ENCODE measurements at places on chromosomes 4 and X. TPM values are rescaled to one million over a fixed set of nuclear protein-coding genes. Genes with fewer than 3 reads are reported as not detected.

DNA sequence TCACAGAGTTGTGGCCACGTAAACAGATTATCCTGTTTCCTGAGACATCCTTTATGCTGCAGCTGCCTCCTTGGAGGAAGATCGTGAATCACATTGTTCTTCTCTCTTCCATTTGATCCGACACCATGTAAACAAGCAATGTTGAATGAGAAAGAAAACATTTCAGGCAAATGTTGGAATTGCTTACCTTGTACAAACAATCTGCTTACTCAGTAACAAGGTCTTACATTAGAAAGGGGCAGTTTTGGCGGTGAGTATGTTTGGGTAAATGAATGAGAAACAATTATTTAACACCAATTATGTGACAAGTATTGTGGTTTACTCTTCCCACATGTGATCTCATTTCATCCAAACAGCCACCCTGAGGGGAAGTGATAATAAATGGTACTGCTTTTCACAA lies 637.8 kb downstream of the RAB28 start:
- DNase-seq: no peak

HAND2 gene
- not detected for total RNA-seq

DNA sequence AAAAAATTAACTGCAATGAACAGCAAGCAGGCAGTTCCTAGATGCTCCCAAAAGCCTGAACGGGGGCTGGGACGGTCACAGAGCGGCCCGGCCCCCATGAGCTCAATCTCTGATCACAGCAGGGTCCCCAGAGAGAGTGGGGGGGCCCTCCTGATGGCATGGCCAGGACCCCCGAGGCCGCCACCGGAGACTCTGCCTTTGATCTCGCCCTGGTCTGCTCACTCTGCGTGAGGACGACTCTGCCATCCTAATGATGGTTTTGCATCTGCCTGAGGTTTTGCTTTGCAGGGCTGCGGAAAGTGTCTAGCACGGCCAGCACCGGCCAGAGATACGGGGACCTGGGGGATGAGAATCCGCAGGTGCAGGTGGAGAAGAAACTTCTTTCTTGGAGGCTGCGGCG lies 103.8 kb downstream of the SHOX start:
- DNase-seq: no peak

- no peak for DNase-seq
These were observed 409.5 kb upstream of the ADGRL3 start for GRCh38 chr4:60790608-60791007.

DNA sequence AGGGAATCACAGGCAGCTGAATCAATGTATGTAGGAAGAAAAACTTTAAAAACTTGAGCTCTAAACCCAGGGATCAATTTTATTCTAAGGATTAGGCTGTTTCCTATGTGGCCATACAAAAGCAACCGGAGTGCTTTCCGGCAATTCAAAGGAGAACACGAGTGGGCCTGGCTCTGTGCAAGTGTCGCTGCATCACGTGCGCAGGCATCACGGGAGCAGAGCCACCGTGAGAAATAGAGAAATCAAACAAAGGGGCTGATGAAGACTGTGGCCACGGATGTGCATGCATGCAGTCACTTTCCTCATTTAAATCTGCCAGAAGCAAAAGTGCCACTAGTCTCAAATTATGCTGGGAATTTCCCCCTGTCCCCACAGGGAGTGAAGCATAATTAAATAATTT lies 196.9 kb downstream of the NSUN7 start:
- no peak for DNase-seq

WDFY3 gene
- 20.4 TPM for total RNA-seq

GRCh38 chr4:152220201-152220666 lies 315.7 kb downstream of the FBXW7 start:
- no peak for DNase-seq

DNA sequence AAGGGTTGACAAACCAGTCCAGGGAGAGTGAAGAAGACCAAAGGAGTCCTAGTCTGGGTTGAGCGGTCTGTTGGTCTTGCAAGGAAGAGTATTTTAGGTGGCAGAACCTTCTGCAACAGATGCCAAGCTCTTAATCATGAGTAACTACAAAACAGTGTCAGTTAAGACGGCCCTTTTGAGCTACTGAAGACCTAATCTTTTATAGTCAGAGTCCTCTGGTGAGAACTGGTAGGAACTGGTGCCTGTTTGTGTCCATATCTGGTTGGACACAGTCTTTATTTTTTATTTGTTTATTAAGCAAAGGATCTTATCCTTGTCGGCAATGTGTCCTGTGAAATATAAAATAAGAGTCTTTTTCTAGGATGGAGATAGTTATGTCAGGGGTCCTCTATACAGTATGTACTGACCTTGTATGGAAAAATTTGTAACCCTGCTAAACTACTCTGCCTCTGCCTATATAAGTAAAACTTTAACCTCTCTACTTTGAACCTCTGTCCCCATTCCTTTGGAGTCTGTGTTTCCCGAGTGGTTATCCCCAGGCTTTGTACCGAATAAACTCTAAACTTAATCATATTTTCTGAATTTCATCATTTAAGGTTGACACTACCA lies 47.1 kb downstream of the FAM13A start:
- no peak for DNase-seq

- no peak for DNase-seq
These were observed 101.8 kb upstream of the C1QTNF7 start for GRCh38 chr4:15325987-15326386.

- peak; percentile 96 for DNase-seq
These were observed at the start of gene EOLA2 for GRCh38 chrX:149938427-149938880. EOLA2 (minus strand) TSS chrX:149938491; CDS start chrX:149933874, 4,617 bp downstream.

- DNase-seq: peak; percentile 72
These were observed 35.3 kb upstream of the GRPEL1 start for GRCh38 chr4:7103031-7103606.

EREG gene
- total RNA-seq: 33.8 TPM

- no peak for DNase-seq
These were observed 15.0 kb upstream of the MSMO1 start for GRCh38 chr4:165312506-165312905.

DNA sequence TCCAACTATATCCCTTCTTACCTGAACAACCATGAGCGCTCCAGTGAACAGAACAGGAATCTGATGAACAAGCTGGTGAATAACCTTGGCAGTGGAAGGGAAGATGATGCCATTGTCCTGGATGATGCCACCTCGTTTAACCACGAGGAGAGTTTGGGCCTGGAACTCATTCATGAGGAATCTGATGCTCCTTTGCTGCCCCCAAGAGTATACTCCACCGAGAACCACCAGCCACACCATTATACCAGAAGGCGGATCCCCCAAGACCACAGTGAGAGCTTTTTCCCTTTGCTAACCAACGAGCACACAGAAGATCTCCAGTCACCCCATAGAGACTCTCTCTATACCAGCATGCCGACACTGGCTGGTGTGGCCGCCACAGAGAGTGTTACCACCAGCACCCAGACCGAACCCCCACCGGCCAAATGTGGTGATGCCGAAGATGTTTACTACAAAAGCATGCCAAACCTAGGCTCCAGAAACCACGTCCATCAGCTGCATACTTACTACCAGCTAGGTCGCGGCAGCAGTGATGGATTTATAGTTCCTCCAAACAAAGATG lies 870.2 kb downstream of the ADGRL3 start:
- no peak for DNase-seq

DNA sequence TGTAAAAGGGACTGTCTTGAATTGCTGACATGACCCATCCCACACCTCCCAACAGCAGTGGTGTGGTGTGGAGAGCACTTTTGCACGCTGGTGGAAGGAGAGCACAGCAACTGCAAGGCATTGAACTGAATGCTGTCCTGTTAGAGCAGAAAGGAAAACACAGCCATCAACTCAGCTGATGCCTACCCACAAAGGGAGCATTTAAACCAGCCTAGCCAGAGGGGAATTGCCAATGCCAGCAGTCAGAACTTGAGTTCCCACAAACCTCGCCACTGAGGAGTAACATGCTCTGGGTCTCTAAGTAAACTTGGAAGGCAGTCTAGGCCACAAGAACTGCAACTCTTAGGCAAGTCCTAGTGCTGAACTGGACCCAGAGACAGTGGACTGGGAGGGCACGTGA lies 31.9 kb downstream of the MAGED4 start:
- no peak for DNase-seq

DNA sequence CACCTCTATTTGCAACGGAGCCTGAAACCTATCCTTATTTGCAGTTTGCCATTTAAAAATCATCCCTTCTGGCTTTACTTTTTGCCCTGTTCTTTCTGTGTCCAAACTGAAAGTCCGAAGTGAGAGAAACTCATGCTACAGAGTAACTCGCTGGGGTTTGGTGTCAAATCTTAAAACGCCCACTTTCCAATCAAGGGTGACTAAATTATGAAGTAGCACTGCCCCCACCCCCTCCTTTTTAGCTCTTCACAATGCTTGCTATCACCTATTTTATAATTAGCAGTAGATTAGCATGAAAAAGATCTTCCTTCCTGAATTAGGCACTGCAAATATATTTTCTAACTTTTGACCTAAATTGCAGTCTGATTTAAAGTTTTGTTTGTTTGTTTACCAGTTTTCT lies 52.5 kb downstream of the VGLL1 start:
- no peak for DNase-seq

GATA1 gene
- not detected for total RNA-seq

DNA sequence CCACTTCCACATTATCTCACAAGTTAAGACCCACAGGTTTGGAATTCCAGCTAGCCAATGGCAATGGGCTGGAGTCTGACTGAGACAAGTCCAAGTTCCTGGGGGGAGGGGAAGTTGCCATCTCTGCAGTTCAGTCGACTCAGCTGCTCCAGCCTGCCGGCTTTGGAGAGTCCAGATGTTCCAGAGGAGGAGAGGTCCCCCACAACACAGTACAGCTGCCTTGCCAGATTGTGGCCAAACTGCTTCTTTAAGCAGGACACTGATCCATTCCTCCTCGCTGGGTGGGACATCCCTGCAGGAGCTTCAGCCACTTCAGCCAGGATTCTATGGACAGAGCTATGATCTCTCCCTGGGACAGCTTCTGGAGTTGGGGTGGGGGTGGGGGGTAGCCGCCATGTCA lies 199.2 kb downstream of the EDA start:
- no peak for DNase-seq

NPY1R gene
- total RNA-seq: 16.6 TPM

DNA sequence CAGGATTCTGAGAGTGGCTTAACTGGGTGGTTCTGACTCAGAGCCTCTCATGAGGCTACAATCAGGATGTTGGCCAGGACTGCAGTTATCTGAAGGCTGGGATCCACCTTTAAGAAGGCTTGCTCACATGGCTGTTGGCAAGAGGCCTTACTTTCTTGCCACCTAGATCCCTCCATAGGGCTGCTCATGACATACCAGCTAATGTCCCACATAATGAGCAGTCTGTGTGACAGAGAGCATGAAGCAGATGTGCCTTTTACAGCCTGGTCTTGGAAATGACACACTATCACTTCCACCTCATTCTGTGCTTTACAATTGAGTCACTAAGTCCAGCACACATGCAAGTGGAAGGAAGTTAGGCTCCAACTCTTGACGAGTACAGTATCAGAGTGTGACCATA lies 4.3 kb upstream of the RBM3 start:
- no peak for DNase-seq

NUDT10 gene
- 6.6 TPM for total RNA-seq

DNA sequence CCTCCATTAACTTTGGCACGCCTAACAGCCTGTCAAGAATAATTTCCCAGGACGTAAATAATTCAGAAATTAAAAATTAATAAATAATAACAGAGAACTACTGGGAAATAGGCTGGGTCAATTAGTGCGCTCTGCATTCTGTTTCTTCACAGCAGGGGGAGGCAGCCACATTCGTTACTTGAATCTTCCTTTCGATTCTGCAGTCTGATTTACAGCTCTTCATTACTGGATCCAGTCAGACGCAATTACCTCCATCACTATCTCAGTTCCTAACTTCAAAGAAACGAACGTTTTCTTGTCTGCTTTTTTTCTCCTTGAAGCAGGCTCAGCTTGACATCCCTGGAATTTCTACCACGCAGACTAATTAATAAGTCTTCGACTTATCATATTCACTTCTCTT lies 9.0 kb upstream of the RPL34 start:
- DNase-seq: no peak

NEIL3 gene
- 20.7 TPM for total RNA-seq

DNA sequence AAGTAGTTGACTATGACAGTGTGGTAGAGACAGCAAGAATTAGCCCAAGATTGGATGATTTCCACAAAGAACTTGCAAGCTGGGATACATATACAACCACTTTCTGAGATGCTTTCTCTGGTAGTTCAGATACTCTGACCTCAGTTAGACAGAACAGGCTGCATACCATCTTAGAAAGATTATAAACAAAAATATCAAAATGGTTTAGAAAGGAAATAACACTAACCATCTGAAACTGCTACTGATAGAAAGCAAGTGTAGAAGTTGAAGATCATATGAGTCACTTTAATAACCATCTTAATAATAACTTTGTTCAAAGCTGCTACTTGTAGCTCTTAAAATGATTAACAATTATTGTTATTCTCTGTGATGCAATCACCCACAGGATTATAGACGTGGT lies 255.4 kb upstream of the TTC29 start:
- no peak for DNase-seq
